Kidney (tissue), 22 donors: ENCODE measurements at places on chromosomes 16 and 17. TPM values are rescaled to one million over a fixed set of nuclear protein-coding genes. Genes with fewer than 3 reads are reported as not detected.

Gene CCT6B
- polyA plus RNA-seq = 3.9 TPM

Gene YBX2
- polyA plus RNA-seq = 3.3 TPM

Gene VAT1L
- polyA plus RNA-seq = 4.5 TPM

DNA sequence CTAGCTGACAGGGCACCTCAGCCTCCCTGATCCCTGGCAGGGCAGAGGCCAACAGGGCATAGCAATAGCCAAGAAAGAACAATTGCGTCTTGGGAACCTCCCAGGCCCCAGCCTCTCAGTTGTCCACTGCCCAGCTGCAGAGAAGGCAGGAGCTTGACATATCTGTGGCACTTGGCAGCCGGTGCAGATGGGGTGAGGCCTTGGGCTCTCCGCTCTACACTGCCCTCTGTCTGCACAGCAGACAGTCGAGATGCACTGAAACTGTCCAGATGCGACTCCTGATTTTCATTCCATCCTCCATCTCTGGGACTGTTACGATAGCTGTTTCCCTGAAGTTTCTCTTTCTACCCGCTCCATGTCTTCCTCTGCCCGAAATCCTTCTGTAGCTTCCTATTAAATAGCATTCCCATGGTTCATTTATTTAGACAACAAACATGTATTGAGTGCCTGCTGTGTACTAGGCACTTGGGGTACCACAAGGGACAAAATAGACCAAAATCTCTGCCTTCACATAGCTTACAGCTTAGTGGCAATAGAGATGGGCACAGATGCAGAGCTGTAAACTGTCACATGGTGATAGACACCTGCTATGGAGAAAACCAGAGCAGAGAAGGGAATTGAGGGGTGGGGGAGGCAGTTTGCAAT is 3.3 kb downstream of the POLR3E start:
- no peak for DNase-seq

- no peak for DNase-seq
Measured at GRCh38 chr17:68089881-68090280, 54.3 kb downstream of the KPNA2 start.

GRCh38 chr17:7393613-7394451 is 493 bp downstream of the PLSCR3 start:
- peak; percentile 64 for DNase-seq
